Activated naive CD4-positive, alpha-beta T cell treated with Interleukin-2 at 50 U/mL for 16 hours (primary cell): ENCODE measurements at places on chromosomes 4 and X.

DNA sequence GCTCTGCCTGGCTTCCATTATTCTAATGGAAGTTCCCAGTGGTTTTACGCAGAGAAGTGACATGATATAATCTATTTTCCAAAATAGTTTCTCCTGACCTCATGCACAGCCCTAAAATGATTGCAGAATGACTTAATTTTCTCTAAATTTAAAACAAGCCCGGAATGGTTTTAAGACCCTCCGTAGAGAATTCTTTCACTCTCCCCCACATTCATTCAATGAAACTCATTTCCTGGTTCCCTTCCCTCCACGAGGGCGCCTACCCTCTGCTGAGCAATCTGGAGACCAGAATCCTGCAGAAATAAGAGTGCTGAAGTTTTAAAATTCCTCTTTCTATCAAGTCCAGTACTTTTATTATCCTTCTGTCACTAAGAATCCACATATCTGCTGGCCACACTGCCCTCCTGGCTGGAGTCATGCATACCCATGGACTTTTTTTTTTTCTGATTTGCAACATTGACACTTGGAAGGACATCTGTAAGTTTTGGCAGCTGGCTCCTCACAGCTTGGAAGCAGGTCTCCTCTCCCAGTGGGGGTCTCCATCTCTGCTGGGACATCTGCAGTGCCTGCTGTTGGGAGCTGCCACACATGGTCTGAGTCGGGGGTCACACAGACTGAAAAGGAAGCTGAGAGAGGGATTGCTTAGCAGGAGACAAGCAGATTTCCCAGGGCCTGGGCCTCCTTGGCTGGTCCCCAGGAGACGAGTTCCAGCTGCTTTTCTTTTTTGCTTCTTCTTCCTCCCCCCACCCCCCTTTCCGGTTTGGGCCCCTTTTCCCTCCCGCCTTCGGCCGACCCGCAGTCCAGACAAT, 86.1 kb downstream of the SOWAHB start:
- no peak for DNase-seq

GRCh38 chr4:143531788-143532491, 18.4 kb downstream of the SMARCA5 start:
- DNase-seq: no peak

- no peak for DNase-seq
Observed at GRCh38 chrX:139423186-139423585, 107.4 kb upstream of the F9 start.

- no peak for DNase-seq
Observed at GRCh38 chr4:165115301-165115700, 2.6 kb upstream of the TMEM192 start.

DNA sequence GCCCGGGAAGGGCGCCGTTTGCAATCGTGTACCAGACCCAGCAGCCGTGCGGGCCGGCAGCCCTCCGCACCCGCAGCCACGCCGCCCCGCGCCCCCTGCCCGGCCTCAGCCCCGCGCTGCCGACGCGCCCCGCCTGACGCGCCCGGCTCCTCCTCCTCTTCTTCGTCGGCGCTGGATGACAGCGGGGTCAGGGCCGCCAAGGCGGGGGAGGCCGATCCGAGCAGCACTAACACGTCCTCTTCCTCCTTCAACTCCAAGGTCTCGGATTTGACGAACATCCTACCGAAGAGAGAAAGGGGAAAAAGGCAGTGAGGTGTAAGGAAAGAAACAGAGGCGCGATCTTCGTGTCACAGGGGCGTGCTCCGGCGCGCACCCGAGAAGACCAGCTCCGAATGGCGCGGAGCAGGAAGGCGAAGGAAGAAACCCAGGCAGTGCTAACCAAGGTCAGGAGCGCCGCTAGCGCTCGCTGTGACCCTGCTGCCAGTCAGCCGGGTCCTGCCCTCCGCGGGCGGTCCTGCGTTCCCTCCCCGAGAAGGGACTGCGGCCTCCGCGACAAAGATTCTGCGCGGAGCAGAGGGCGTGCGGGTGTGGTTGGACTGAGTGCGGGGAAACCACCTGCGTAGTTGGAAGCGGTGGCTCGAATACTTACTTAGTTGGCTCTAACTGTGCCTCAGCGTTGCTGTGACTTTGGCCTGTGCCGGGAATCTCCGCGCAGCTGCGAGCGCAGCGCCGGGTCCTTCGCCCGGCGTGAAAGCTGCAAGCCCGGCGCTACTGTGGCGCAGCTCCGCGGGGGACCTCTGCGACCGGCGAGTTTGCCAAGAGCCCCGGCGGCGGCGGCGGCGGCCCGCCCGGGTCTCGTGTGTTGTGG, 548 bp downstream of the NEUROG2 start:
- peak; percentile 49 for DNase-seq

DNA sequence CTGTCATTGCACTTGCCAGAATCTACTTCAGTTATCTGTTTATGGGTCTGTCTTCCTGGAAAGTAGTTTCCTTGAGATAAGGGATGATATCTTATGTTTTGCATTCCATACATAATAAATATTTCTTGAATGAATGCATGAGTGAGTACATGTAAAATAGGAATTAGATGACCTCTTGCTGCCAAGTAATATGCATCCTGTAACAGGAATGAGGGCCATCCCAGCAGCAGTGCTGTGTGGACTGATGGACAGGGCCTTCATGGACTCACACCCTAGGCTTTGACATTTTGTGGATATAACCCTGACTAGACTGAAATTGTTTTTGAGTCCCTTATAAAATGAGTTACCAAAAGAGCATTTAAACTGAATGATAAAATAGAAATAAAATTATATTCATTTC, 77.2 kb upstream of the NEIL3 start:
- no peak for DNase-seq

DNA sequence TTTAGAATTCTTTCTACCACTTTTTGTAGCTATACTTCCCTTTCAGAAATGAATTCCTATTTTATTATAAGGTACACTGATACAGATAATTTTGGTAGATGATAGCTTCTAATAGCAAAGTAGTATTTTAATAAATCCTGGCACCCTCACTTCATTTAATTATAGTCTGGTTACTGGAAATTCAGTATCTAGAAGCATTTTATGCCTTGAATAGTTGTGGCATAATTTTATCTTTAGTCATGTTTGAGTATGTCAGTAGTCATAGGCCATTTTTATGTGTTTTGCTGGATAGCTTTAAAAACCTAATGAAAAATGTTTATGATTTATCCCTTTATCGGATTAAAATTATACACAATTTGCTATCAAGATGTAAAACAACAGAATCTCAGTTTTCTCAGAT, 92.3 kb downstream of the DIAPH2 start:
- no peak for DNase-seq

GRCh38 chrX:123570011-123570590, 162.8 kb downstream of the THOC2 start:
- DNase-seq: no peak
